ENCODE measurements at places on chromosomes 6 and 20.

DNA sequence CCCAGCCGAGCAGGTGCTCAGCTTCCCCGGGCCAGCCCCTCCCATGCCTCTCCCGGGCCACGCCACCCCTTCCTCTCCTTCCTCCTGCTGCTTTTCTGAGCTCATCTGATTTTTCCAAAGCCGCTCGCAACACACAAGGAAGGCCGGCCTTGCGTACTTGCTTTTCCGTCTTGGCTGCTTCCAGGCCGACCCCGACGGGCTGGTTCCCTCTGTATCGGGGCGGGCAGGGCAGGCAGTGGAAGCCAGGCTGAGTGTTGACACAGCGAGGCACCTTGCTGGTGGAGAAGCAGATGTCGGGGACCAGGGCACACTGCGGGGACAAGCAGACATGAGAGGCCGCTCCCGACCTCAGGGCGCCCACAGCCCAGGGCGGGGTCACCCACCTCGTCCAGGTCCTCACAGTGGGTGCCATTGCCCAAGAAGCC, 21.1 kb downstream of the THBS2 start:
- DNase-seq: no peak

- no peak for DNase-seq
Measured at GRCh38 chr6:16764188-16764950, 3.1 kb upstream of the ATXN1 start.

GRCh38 chr6:108167449-108168089, 1.7 kb downstream of the NR2E1 start:
- DNase-seq: no peak

GRCh38 chr6:33904747-33905065, 100.9 kb upstream of the MLN start:
- no peak for DNase-seq

DNA sequence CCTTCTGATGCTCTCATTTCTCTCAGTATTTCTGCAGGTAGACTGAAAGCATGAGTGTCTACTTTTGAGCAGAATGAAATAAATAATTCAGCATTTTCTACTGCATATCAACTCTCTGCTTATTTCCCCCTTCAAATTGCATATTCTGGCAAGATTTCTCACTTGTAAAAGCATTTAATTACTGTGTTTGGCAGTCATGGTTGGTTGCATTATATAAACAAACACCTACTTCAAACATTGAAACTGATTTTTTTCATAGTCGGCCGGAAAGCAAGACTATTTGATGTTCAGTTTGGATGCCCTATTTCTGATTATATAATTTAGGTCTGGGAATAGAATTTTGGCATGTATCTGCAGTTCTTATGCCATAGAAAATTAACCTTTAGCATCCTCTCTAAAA, 73.1 kb downstream of the PLEKHG1 start:
- DNase-seq: no peak

- DNase-seq: no peak
Measured at GRCh38 chr6:157885211-157885788, 62.3 kb downstream of the SNX9 start.

GRCh38 chr6:46891252-46891795, 30.4 kb downstream of the ADGRF5 start:
- DNase-seq: no peak

DNA sequence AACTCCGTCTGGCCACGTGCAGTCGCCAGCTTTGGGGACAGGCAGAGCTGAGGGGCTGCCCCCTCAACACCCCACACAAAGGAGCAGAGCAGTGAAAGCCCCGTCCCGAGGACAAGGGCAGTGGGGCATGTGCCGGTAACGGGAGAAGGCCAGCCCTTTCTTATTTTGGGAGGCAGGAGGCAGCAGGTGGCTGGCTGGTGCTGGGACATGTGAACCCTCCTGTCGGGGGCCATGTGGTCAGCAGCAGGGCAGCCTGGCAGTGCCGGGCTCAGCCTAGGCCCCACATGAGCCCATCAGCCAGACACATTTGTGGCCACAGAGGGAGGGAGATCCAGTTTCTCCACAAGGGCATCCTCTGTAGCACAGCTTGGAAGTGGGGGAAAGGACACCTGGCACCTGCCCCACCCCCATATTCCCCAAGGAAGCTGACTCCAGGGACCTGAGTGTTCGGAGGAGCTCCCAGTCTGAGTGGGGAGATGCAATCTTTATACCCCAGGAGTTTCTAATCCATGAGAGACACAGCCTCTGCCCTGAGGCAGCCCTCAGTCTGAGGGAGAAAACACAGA, 137.6 kb downstream of the MRPL14 start:
- DNase-seq: no peak

- DNase-seq: no peak
Measured at GRCh38 chr6:15399641-15400470, 154.0 kb downstream of the JARID2 start.

DNA sequence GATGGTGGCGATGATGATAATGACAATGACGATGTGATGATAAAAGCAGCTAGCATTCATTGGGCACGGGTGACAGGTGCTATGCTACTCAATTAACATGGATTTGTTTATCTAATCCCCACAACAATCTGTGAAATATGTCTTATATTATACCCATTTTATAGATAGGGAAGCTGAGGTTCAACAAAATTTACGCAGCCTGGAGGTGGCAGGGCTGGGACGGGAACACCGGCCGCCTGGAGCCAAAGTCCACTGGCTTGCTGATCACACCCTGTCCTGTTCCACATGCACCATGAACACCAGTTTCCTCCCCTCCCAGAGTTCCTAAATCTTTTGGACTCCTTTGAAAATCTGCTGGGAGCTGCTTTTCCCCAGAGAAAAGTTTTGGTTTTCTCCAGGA, 23.0 kb downstream of the RIMS4 start:
- no peak for DNase-seq

DNA sequence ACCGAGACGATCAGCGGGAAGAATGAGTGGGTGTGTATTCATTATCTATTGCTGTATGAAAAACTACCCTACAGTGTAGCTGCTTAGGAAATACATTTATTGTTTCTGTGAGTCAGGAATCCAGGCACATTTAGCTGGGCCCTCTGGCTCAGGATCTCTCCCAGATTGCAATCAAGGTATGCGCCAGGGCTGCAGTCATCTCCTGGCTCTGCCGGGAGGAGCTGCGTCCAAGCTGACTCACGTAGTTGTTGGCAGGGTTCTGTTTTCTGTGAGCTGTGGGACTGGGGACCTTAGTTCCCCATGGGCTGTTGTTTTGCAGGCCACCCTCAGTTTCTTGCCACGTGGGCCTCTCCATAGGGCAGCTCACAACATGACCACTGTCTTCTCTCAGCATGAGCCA, 68.2 kb upstream of the FUCA2 start:
- DNase-seq: no peak

DNA sequence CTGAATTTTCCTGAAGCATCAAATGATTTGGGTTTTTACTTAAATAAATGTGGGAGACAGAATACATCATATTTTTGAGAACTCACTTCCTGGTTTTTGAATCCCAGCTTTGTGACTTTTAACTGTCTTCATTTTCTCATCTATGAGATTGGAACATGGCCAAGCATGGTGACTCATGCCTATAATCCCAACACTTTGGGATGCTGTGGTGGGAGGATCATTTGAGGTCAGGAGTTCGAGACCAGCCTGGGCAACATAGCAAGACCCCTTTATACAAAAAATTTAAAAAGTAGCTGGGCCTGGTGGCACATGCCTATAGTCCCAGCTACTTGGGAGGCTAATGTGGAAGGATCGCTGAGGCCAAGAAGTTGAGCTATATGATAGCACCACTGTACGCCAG, 122.3 kb downstream of the QKI start:
- no peak for DNase-seq

GRCh38 chr20:61954276-61955021, 111.2 kb downstream of the TAF4 start:
- no peak for DNase-seq

DNA sequence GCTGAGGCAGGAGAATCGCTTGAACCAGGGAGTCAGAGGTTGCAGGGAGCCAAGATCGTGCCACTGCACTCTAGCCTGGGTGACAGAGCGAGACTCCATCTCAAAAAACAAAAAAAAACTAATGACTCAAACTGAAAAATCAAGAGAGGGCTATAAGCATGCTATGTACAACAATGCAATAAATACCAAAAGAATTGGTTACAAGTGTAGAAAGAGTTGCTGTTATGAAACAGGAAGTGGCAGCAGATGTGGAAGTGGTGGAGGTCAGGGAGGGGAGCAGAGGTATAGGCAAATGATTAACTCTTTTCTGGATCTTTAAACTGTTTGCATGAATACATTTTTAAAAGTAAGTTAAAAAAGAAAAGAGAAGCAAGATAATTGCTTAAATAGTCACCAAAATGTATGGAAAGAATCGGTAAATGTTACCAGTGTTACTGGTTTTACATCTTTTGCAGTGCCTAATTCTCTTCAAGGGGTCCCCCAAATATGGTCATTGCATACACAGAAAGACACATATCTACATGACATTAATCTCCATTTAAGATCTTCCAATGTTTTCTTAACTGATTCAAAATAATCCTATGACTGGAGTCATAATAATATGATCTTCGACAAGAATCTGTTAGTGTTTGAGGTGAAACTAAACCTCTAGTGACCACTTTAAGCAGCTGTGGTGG, 15.0 kb downstream of the CALHM6 start:
- no peak for DNase-seq

DNA sequence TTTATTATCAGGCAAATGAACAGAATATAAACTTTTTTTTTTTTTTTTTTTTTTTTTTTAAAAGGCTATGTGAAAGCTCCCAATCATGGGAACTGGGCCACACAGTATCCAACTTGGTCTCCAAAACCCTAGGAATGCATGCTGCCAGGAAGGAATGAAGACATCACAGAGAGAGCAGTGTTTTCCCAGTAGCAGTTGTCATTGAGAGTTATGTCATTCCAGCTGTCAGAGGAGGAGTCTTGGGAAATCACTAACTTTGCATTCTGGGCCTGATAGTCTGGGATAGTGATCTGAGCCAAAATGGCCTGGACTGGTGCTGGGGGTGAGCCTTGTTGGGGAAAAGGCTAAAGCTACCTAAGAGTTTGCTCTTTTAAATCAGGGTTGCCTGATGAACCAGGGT, 231.3 kb upstream of the MAP3K7 start:
- DNase-seq: no peak

DNA sequence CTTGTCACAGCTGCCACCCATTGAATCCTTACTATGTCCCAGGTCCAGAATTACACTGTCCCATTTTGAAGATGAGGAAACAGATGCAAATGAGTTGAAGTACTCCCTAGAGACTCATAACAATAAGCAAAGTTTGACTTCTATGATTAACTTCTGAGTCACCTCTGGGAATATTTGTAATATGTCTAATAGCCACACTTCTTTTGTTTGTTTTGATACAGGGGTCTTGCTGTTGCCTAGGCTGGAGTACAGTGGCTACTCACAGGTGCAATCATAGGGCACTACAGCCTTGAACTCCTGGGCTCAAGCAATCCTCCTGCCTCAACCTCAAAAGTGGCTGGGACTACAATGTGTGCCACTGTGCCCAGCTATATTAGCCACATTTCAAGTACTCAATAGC, 11.4 kb upstream of the SOX12 start:
- no peak for DNase-seq

- DNase-seq: no peak
Measured at GRCh38 chr6:44253307-44254101, 3.8 kb downstream of the SLC35B2 start.

DNA sequence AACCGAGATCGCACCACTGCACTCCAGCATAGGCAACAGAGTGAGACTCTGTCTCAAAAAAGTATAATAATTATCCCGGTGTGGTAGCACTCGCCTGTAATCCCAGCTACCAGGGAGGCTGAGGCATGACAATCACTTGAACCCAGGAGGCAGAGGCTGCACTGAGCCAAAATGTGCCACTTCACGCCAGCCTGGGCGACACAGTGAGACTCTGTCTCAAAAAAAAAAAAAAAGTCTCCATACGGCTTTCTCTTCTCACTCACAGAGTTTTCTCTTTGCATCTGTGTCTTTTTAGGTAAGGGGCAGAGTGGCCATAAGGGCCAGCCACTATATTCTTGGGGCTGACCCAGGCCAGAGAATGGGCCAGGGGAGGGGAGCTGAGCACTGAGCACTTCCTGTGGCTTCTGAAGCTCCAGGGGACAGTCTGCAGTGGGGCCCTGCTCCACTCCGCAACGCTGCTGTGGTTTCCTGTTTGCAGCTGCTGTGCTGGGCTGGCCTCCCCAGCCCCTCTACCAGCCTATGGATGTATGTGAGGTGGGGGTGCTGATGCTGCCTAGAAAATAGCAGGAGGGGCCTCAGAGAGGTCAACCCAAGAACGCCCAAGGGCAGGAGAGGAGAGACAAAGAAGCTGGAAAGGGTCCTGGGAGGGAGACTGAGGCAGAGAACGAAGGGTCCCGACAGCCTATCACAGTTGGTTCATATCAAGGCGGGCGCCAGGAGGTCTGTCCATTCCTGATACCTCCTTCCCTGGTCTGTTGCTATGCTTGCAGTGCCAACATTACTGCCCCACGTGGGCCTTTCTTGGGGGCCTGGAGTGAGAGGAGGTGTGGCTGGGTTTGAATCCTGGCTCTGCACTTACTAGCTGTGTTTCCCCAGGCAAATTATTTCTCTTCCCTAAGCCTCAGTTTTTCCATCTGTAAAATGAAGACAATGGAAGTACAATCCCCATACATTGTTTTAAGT, 16.0 kb downstream of the SLA2 start:
- no peak for DNase-seq

- no peak for DNase-seq
Measured at GRCh38 chr6:109170333-109170732, 75.0 kb downstream of the CEP57L1 start.

Measured in iPS DF 6.9 (cell line).